ENCODE measurements at places on chromosomes 7 and 10. TPM values are rescaled to one million over a fixed set of nuclear protein-coding genes. Genes with fewer than 3 reads are reported as not detected.
A peak's percentile ranks its signal among the peaks of the same experiment; 100 is the strongest.

DNA sequence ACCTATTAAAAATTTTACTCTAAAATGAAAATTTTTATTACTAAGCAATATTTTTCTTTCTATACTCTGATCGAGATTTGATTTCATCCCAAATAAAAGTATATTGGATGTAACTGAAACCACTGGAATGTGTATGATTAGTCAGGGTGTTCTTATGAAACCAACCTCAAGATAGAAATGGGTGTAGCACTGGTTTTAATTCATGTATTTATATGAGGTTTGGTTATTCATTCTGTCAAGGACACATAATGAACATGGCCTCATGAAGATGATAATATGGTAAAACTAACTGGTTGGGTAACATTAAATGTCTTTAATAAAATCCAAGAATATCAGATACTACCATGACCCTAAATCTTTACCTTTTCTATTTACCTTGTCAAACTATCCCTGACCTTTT lies 197.7 kb downstream of the SEMA3A start:
- H3K27ac ChIP-seq = no peak overlapping the region
- H3K4me1 ChIP-seq = no peaks in the 10 kb centered on the region
- H3K27me3 ChIP-seq = no peaks in the 10 kb centered on the region
- no peaks in the 10 kb centered on the region for H3K36me3 ChIP-seq
- no peak overlapping the region for H3K4me3 ChIP-seq
- no peak for DNase-seq

DNA sequence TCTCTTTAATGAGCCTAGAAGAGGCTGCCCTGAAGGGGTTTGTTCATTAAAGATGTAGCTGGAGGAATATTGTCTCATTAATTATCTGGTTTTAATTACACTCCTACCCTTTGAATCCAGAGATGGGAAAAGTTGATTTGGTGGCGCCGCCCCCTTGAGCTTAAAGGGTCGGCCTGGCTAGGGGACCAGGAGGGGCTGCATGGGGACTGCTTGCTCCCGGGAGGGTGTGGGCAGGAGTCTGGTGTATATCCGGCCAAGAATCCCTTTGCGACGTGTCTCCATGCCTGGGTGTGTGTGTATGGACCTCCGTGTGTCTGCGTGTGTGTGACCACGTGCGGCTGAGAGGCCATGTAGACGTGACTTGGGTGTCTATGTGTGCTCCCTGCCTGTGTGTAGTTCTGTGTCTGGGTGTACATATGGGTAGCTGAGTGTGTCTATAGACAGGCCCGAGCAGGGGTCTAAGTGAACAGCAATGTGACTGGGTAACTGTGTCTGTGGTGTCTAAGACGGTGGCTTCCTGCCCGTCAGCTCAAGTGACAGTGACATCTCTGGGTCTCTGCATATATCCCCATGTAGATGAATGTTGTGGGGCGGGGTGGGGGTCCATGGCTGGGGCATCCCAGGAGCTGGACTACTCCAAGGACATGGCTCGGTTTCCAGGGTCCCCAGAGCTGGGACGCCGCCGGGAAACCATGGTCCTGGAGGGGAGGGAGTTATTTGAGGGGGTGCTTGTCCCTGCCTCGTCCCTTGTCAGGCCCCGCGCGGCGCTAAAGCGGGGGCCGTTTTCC lies 10.7 kb downstream of the LBX1 start:
- no peak overlapping the region for H3K27ac ChIP-seq
- DNase-seq = no peak
- H3K36me3 ChIP-seq = no peaks in the 10 kb centered on the region
- peaks cover 26% of the 10 kb centered on the region for H3K27me3 ChIP-seq
- peaks cover 36% of the 10 kb centered on the region for H3K4me1 ChIP-seq

DNA sequence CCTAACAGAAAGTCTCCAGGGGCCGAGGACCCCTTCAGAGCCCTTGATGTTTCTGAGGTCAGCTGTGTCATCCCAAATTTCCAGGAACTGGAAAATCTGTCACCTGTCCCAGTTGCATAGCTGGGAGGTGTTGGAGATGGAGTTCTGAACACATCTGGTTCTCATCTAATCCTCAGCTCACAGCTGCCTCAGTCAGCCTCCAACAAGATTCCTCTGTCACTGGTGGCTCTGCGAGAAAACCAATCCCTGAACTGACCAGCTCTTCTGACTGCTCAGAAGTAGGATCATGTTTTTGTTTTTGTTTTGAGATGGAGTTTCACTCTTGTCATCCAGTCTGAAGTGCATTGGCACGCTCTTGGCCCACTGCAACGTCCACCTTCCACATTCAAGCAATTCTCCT lies 37.6 kb upstream of the MYL10 start:
- no peak overlapping the region for H3K27ac ChIP-seq
- H3K4me3 ChIP-seq = no peak overlapping the region
- no peaks in the 10 kb centered on the region for H3K36me3 ChIP-seq

GRCh38 chr10:94485094-94485493 lies 60.5 kb upstream of the HELLS start:
- H3K4me1 ChIP-seq = peaks cover 9% of the 10 kb centered on the region
- H3K36me3 ChIP-seq = no peaks in the 10 kb centered on the region
- no peak overlapping the region for H3K4me3 ChIP-seq
- no peak for DNase-seq

DNA sequence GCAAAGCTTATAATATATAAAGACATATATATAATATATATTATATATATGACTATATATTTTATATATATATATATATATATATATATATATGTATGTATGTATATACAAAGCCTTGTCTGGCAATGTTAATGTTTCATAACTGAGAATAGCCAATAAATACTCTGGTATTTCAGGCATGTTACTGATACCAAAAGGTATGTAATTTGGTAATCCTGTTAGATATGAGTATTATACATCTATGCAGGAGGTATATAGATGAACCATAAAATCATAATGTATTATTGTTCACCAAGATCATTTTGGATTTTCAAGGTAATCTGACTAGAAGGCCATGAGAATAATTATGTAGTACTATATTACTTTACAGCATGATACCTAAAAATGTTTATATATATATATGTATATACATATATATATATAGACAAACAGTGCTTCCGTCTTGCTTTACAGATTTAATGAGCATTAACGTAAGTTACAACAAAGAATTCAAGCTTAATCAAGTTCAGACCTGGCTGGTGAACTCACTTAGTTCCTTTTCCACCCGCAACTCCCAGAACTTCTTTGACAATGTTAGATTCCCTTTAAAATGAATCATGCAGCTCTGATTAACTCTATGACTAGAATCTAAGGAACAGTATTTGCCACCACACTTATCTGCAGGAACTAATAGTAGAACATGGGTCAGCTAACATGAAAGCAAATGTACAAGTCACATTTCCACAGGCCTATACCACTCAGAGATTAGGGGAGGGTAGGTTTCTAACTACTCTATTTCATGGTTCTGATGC lies 82.7 kb downstream of the SLC25A13 start:
- H3K36me3 ChIP-seq = peaks cover 4% of the 10 kb centered on the region
- H3K4me3 ChIP-seq = no peak overlapping the region
- H3K27ac ChIP-seq = no peak overlapping the region
- no peaks in the 10 kb centered on the region for H3K4me1 ChIP-seq
- DNase-seq = no peak

DNA sequence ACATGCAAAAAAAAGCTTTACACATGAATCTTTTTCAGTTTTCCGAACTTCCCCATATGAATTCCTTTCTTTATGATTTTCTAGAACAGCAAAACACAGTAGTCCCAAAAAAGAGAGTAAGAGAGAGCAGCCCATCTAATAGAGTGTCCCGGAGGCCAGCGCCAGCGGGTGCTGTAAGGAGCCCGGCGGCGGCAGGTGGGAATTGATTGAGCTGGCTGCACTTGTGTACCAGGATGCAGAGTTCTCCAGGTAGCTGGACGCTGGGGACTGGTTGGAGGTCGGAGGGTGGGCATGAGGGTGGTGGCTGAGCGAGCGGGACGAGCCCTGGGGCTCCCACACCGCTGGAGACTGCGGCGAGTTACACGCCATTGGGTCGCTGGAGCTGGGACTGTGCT lies 4.0 kb downstream of the DLX5 start:
- no peaks in the 10 kb centered on the region for H3K27me3 ChIP-seq
- peaks cover 32% of the 10 kb centered on the region for H3K4me1 ChIP-seq
- H3K27ac ChIP-seq = no peak overlapping the region
- H3K36me3 ChIP-seq = no peaks in the 10 kb centered on the region
- H3K4me3 ChIP-seq = no peak overlapping the region
- DNase-seq = no peak

DNA sequence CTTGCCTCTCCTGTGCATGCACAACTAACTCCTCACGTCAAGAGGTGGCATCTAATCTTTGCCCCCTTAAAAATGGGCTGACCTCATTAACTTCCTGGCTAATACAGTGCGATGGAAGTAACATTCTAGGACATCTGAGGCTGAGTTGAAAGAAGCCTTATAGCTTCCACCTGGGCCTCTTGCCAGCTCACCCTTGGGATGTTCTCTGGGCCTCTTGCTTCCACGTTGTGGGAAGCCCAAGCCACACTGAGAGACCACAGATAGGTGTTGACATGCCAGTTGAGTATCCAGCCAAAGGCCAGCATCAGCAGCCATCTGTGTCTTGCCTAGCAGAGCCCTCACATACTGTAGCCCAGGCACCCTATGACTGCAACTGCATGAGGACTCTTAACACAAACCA lies 60.8 kb upstream of the GDF10 start:
- DNase-seq = no peak
- H3K27ac ChIP-seq = no peak overlapping the region
- peaks cover 10% of the 10 kb centered on the region for H3K27me3 ChIP-seq

GRCh38 chr7:72622532-72622931 lies 205.5 kb downstream of the TYW1B start:
- H3K4me3 ChIP-seq = no peak overlapping the region
- no peaks in the 10 kb centered on the region for H3K27me3 ChIP-seq
- no peak overlapping the region for H3K27ac ChIP-seq
- no peak for DNase-seq
- no peaks in the 10 kb centered on the region for H3K4me1 ChIP-seq
- H3K36me3 ChIP-seq = no peaks in the 10 kb centered on the region

DNA sequence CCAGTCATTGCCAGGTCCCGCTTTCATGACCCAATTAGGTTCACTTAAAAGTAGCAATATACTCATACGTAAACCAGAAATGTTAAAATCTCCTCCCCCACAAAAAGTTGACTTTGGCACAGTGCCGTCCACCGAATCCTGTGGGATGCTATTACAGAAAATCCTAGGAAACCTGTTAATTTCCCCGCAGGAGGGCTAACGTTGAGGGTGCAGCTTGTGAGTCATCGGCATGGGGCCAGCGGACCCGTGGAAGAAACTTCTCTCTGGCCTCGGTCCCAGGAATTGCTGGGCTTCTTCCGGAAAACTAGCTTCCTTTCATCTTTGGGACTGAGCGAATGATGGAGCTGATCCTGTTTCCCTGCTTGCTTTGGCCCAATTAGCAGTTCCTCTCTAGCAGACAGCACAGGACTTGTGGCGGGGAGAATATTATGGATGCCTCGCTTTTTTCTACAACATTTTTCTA lies 13.5 kb downstream of the CRYGN start:
- peaks cover 7% of the 10 kb centered on the region for H3K27me3 ChIP-seq
- no peak overlapping the region for H3K27ac ChIP-seq
- no peak overlapping the region for H3K4me3 ChIP-seq
- no peak for DNase-seq
- H3K36me3 ChIP-seq = no peaks in the 10 kb centered on the region
- H3K4me1 ChIP-seq = no peaks in the 10 kb centered on the region

GRCh38 chr10:27998954-27999275 lies at the start of gene ODAD2:
Gene ODAD2, minus strand, starts transcription at chr10:27999079. Its CDS starts 3,937 bp downstream, at chr10:27995142.
- no peaks in the 10 kb centered on the region for H3K36me3 ChIP-seq
- DNase-seq = no peak
- peaks cover 55% of the 10 kb centered on the region for H3K27me3 ChIP-seq
- no peak within 1 kb of the TSS for H3K27ac ChIP-seq

DNA sequence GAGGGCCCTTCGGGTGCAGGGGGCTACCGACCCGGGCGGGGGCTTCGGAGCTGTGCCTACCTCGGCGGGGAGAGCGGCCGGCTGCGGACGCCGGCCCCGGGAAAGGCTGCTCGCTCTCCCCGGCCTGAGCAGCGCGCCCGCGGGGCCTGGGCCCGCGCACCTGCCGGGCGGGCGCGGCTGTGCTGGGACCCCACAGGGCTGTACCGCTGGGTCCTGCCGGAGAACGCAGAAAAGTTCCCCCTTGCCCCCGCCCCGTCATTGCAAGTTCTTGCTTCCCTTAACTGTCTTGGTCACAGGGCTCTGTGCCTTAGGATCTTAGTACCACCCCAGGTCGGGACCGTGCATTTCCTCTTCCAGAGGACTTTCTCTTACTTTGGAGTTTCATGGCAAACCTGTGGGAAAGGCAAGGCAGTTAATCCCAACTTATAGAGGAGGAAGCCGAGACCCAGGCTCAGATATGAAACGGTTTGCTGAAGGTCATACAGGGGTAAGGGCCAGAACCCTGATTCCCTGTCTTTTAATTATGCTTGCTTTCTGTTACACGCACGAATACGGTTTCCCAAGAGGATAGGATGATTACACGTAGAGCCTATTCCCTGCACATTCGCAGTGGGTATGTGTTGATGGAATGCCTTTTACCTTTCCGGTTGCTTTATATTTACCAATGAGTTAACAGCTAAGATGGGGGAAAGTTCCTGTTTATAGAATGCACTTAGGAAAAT lies 652 bp downstream of the PCGF5 start:
- no peak for DNase-seq
- peaks cover 78% of the 10 kb centered on the region for H3K4me1 ChIP-seq
- no peaks in the 10 kb centered on the region for H3K27me3 ChIP-seq
- peak overlapping the region; percentile 100 for H3K27ac ChIP-seq
- peak overlapping the region; percentile 90 for H3K4me3 ChIP-seq

- H3K27me3 ChIP-seq = no peaks in the 10 kb centered on the region
- peaks cover 8% of the 10 kb centered on the region for H3K36me3 ChIP-seq
- DNase-seq = peak; percentile 44
- no peak overlapping the region for H3K27ac ChIP-seq
- peaks cover 23% of the 10 kb centered on the region for H3K4me1 ChIP-seq
Measured at GRCh38 chr7:27640884-27641574, 21.7 kb downstream of the HIBADH start.

DNA sequence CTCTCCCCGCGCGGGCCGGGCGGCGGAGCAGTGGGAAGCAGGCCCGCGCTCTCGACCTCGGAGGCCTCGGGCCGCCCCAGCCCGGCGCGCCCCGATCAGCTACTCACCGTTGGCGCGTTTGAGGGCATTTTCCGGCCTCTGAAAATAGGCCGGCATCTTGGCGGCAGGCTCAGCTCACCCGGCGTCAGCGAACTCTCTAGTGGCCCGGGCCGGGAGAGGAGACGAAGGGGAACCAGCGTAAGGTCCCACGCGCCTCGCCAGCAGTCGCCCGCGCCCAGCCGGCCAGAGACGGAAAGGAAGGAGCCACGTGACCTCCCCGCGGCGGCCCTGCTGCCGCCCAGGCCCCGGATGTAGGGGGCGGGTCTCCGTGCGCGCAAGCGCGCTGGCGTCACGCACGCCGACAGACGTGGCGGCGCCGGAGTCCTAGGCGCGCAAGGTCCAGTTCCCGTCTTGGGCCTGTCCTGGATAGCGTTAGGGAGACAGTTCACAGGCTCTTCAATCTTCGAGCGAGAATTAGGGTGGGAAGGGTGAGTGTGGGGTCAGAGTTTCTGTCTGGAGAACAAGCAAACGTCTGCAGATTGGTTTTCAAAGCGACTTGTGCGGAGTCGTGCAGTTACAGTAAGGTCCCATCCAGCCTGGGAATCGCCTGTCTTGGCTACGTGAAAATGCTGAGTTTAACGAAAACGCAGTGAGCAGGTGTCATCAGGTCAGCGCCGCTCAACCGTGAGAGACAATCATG lies at the start of gene EIF3A:
Gene EIF3A (minus strand): TSS at position 297 of the 739 bp plus-strand sequence. CDS start 141 bp downstream, at position 156.
- peak; percentile 82 for DNase-seq
- H3K4me1 ChIP-seq = peaks cover 53% of the 10 kb centered on the region
- H3K36me3 ChIP-seq = no peaks in the 10 kb centered on the region
- H3K4me3 ChIP-seq = peak within 1 kb of the TSS; percentile 99
- no peaks in the 10 kb centered on the region for H3K27me3 ChIP-seq

The CELF2 gene
- not detected for total RNA-seq

The ZPBP gene
- not detected for total RNA-seq

The THSD7A gene
- total RNA-seq = 0.07 TPM

The CYP51A1 gene
- total RNA-seq = 194 TPM

The TAS2R60 gene
- total RNA-seq = not detected

The ASB15 gene
- total RNA-seq = not detected

The UNCX gene
- total RNA-seq = not detected

The ZNF736 gene
- not detected for total RNA-seq

Data from HepG2 (cell line).